Heart right ventricle (tissue), 16 donors: ENCODE measurements at places on chromosomes 2 and 18. TPM values are rescaled to one million over a fixed set of nuclear protein-coding genes. Genes with fewer than 3 reads are reported as not detected.

DNA sequence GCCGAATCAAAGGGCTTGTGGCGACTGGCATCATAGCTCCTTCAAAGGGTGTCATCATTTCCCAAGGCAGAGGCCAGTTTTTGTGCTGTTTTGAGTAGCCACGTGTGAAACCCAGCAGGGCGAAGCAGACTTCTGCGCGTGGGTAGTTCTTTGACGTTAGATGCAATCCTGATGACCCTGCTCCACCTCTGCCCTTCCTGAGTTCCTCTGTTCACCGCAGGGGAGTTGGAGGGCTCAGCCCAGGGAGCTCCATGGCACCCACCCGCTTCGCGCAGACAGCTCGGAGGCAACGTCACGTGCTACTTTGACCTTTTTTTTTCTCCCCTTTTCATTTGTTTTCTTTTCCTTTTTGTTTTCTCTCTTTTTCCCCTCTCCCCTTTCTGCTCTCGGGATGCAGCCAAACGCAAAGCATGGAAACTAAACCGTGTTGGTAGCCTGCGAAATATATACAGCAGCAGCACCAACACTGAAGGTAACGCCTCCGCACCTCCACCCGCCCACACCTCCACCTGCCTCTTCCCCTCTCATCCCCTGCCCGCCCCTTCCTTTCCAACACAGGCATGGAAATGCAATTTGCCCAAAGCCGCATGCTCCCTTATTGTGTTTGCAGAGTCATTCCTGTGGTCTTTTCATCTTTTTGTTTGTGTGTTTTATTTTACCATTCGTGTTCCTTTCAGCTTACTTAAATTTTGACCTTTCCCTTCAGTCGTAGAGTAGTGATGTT lies 153.6 kb downstream of the GBX2 start:
- DNase-seq, result no peak

DNA sequence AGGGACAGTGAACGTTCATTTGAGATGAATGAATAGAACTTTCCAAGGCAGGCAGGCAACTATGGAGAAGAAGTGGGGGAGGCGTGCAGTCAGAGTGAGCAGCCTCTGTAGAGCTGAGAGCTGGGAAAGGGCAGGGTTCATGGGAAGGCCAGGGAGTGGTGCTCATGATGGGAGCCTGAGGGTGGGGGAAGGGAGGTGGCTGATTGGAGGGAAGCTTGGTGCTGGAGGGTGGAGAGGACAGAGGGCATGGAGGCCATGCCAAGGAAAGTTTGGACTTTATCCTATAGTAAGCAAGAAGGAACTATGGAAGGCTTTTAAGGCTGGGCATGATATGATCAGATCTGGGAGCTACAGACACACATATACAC lies 47.6 kb upstream of the LGALSL start:
- no peak for DNase-seq

GRCh38 chr2:181305301-181306123 lies 151.7 kb upstream of the ITGA4 start:
- no peak for DNase-seq

DNA sequence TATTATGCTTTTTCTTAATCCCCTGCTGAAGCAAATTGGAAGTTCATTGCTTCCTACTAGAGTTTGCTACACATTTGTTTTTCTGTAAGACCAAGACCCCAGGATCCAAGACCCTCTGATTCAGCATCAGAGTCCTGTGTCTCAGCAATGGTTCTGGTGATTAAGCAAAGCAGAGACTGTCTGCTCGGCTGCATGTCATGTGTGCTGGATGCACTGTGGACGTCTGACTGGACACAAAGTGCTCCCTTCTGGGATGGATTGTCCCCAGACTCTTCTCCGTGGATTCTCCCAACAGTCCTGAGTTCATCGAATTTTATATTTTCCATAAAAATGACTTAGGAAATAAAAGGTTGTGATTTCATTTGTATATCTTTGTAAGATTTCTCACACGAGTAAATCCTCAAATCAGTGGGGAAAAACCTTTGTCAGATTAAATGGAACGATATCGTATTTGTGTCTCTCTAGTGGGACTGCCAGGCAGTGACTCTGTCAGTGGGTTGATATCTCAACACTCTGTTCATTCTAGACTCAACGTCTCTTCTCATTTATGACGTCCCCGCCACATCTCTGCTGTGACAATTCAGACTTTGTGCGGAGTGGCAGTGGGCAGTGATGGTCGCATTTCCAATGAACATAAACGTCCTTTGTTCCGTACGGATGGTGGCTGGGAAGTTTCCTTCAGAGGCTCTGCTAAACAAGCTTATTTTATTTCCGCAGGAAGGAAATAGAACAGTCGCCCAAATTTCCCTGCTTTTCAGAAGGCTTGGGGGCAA lies 58.6 kb downstream of the NCAPH start:
- DNase-seq, result no peak

DNA sequence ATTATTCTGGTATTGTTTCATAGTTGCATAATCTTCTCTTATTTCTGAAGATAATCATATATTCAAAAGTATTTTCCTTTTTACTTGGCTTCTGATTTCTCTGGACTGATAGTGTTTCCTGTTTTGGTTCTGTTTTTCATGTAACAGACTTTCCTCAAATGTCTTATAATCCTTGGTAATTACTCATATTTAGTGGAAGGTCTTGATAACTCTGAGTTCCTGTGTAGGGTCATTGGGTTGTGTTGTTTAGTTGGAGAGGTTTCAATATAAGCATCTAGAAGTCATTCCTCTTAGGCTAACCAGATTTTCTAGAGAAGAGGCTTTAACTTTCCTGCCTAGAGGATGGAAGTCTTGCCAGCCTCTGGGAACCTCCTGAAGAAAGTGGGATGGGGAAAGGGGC lies 23.8 kb downstream of the MFSD6 start:
- no peak for DNase-seq

DNA sequence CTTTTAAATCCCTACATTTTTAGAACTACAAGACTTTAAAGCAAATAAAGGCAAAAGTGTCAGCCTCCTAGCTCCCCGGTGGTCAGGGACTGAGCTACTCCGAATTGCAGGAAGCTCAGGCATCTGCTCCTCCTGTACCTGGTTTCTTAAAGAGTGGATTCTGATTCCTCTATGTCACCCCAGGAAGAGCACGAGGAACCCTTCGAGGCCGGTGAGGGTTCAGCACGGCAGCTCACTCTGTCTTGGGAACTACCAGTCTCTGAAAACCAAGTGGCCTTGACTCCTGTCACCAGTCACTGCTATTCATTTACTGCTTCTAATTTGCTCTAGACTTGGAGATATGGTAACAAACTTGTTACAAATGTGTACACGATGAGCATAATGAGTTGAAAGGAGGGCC lies 2.3 kb downstream of the PER2 start:
- no peak for DNase-seq

- DNase-seq, result no peak
Measured at GRCh38 chr2:157848213-157848612, 27.9 kb downstream of the ACVR1 start.

DNA sequence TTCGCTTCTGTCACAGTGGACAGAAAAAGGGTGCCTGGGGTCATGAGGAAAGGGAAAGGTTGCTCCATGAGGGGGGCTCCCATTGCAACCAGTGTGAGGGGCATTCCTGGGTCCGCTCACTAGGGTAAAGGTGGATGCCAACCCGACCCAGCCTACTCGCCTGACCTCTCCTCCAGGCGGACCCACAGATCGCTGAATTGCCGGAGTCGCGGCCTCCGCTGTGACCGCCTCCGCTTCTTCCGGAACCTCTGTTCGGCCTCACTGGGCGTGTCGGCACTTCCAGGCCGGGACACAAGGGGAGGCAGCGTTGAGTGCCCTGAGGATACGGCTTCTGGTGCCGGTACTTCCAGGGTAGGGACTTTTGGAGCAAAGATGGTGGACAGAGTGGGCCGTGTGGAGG lies 57.1 kb downstream of the TRABD2A start:
- DNase-seq, result no peak

GRCh38 chr2:25380586-25381375 lies 39.1 kb upstream of the DNMT3A start:
- no peak for DNase-seq

GRCh38 chr2:205644018-205644417 lies 38.3 kb upstream of the NRP2 start:
- no peak for DNase-seq

DNA sequence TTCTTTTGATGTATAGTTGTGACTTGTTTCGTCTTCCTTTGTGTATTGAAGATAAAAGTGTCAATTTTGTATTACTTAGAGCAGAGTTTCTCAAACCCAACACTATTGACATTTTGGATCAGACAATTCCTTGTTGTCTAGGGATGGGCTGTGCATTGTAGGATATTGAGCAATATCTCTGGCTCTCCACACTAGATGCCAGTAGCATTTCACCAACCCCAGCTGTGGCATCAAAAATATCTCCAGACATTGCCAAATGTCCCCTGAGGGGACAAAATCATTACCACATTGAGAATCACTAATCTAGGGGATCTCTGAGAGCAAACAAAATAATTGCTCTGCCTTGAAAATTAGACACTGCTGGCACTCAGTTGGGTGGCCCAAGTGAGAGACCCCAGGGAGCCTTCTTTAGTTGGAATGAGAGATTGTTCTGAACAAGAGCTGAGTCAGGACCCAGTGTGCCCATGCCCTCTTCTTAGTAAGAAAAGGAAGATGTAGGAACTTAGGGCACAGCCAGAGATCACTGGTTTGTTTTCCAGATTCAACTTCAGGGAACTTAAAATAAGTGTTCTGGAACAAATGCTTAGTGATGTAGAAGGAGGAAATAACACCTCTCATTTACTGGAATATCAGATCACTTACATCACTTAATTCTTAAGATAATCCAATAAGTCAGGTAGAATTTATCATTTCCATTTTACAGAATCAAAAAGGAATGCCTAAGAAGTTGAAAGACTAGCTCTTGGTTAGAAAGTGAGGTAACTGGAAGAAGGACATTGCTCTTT lies 466.6 kb upstream of the TNP1 start:
- DNase-seq, result no peak

GRCh38 chr2:172107690-172108586 lies 5.2 kb upstream of the DLX2 start:
- DNase-seq, result no peak

DNA sequence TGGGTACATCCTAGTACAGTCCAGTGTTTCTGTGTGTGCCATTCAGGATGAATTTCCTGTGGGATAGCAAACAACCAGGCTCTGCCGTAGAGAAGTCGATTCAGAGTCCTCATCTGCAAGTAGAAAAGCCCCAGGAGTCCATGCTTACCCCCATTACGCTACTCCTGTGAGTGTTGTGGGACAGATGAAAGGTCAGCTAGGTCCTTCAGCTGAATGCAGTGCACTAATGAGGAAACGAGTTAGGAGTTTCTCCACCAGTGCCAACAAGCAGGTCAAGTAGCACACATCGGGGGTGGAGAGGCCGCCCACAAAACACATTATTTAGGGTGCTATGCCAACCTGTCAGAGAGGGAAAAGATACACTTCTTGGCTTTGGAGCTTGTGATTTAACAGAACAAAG lies 2.5 kb upstream of the GPR39 start:
- no peak for DNase-seq

- DNase-seq, result no peak
Measured at GRCh38 chr18:13254971-13255927, 36.7 kb downstream of the LDLRAD4 start.

DNA sequence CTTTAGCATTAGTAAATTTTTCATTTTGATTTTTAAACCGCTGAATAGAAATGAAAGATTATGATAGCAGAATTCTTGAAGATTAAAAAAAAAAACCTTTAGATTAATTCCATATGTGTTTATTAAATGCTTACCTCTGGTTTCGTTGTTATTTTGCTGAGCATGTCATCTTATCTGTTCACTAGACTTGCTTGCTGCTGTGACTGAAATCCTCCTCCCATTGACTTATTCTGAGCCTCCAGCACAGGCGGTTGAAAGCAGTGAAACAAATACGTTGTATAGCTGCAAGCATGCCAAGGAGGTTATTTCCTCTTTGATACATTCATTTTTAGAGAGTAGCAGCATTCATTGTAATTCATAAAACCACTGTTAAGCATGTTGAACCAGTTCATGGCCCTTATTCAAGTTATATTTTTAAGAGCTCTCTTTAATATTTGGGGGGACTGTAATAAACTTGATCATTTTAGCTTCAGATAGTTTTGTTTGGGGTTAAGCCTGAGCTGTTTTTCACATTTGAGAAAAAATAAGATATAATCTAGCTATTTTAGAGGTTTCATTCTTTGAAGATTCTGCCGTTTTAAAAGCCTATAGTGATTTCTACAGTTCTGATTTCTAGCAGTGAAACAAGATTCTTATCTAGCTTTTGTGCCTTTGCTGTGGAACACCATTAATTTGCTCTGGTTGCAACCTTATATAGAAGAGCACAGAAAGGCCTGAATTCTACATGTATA lies at the start of gene HTR2B:
HTR2B (minus strand) TSS at position 205 of the 731 bp plus-strand sequence. CDS start 1,278 bp downstream, outside the sequence.
- no peak for DNase-seq

GRCh38 chr2:101883860-101884259 lies 107.9 kb upstream of the IL1R2 start:
- no peak for DNase-seq

- DNase-seq, result no peak
Measured at GRCh38 chr2:979069-979928, 28.6 kb downstream of the SNTG2 start.

GRCh38 chr2:201128933-201129505 lies 13.1 kb downstream of the CFLAR start:
- no peak for DNase-seq

GRCh38 chr2:183059561-183059960 lies 19.0 kb upstream of the DUSP19 start:
- no peak for DNase-seq

DNA sequence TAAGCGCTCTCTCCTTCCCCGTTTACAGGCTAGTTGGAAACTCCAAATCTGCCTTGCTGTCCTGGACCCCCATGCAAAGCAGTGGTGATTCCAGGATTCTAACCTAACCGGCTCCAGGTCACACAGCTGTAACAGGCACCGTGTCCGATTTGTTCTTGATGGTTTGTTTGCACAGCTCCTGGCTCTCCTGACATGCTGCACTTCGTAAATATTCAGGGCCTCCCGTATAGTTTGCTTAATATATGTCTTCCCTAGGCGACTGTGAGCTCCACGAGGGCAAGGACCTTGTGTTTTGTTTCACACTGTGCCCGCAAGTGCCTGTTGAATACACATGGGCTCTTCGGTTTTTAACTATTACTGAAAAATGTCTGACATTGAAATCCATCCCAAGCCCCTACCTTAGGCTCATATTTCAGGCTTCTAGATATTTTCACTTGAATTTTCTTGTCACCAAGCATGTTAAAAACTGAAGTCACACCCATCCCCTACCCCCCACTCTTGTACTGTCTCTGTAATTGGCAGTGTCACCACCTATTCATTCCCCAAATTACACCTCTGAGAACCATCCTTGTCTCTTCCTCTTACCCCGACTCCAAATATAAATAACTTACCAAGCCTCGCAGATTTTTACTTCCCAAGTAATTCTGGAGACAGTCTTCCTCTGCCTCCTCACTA lies 1.0 kb upstream of the PUM2 start:
- no peak for DNase-seq

Gene GAREM1
- polyA plus RNA-seq, result 2.4 TPM

Gene LYPD6B
- polyA plus RNA-seq, result not detected

Gene RBKS
- polyA plus RNA-seq, result 0.88 TPM

Gene SP140
- 0.17 TPM for polyA plus RNA-seq

Gene ALKAL2
- 1.3 TPM for polyA plus RNA-seq

Gene NUP35
- 6.9 TPM for polyA plus RNA-seq

Gene TUBA3D
- 92.5 TPM for polyA plus RNA-seq

Gene KHK
- 2.2 TPM for polyA plus RNA-seq

Gene NT5C1B
- not detected for polyA plus RNA-seq
